ENCODE measurements at places on chromosomes 7 and 10. TPM values are rescaled to one million over a fixed set of nuclear protein-coding genes. Genes with fewer than 3 reads are reported as not detected.

KIN gene
- polyA plus RNA-seq = 4.0 TPM

TAS2R41 gene
- not detected for polyA plus RNA-seq

MEST gene
- polyA plus RNA-seq = 410 TPM

SYCE1 gene
- polyA plus RNA-seq = 1.4 TPM

CCL24 gene
- 1.0 TPM for polyA plus RNA-seq

PRTFDC1 gene
- polyA plus RNA-seq = 11.2 TPM

GPR158 gene
- polyA plus RNA-seq = 0.12 TPM

ERV3-1 gene
- 44.7 TPM for polyA plus RNA-seq

CPA2 gene
- polyA plus RNA-seq = 4,704 TPM

OPALIN gene
- polyA plus RNA-seq = not detected

DHTKD1 gene
- 10.7 TPM for polyA plus RNA-seq

CUL1 gene
- polyA plus RNA-seq = 37.3 TPM

SDK1 gene
- polyA plus RNA-seq = 3.2 TPM

GCK gene
- polyA plus RNA-seq = 0.56 TPM

OR6B1 gene
- not detected for polyA plus RNA-seq

ESYT2 gene
- polyA plus RNA-seq = 22.0 TPM

CDHR1 gene
- polyA plus RNA-seq = 0.06 TPM

GATA3 gene
- polyA plus RNA-seq = 2.4 TPM

Data from adipose tissue (tissue), 3 donors.